ENCODE measurements at places on chromosomes 3 and 15. TPM values are rescaled to one million over a fixed set of nuclear protein-coding genes. Genes with fewer than 3 reads are reported as not detected.

CEP19 gene
- total RNA-seq: 4.4 TPM

GRCh38 chr3:50044976-50045375 is 43.7 kb upstream of the RBM5 start:
- DNase-seq: no peak

MOBP gene
- total RNA-seq: not detected

SUCNR1 gene
- total RNA-seq: under 0.01 TPM

KY gene
- under 0.01 TPM for total RNA-seq

DNA sequence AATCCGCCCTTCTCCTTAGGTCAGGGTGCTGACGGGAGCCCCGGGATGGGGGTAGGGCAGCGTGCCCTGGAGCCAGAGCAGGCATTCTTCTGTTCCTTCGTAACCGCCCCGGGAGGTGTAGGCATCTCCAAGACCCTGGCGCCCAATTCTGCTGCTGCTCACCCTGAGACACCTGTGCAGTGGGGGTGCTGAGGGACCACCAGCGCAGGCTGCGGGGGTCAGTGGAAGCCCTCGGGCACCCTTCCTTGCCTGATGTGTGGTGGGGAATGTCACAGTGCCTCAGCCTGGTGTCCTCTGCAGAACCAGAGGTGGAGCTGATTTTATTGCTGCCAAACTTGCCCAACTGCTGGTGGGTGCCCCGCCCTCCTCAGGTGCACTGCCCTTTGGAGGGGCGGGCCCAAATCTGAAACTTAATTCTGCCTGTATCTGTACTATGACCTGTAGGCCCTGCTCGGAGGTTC is 7.3 kb downstream of the CSK start:
- no peak for DNase-seq

GRCh38 chr15:60386615-60387014 is 11.2 kb downstream of the ANXA2 start:
- no peak for DNase-seq

DNA sequence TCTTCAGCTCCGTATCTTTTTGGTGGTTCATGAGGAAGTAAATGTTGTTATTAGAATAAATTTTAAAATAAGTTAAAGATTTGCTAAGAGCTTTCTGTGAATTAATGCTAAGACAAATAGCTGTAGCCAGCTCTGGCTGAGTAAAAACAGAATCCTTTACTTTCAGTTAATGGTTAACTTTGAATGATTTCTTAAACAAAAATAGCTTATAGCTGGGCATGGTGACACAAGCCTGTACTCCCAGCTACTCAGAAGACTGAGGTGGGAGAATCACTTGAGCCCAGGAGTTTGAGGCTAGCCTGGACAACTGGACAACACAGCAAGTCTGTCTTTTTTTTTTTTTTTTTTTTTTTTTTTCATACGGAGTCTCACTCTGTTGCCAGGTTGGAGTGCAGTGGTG is 25.0 kb downstream of the TCAIM start:
- DNase-seq: no peak

- DNase-seq: peak; percentile 5
Measured at GRCh38 chr3:147318900-147319299, 87.4 kb downstream of the ZIC4 start.

SCG5 gene
- 46.2 TPM for total RNA-seq

- DNase-seq: no peak
Measured at GRCh38 chr15:92124657-92125010, 269.0 kb upstream of the ST8SIA2 start.

GPR15 gene
- total RNA-seq: not detected

DNA sequence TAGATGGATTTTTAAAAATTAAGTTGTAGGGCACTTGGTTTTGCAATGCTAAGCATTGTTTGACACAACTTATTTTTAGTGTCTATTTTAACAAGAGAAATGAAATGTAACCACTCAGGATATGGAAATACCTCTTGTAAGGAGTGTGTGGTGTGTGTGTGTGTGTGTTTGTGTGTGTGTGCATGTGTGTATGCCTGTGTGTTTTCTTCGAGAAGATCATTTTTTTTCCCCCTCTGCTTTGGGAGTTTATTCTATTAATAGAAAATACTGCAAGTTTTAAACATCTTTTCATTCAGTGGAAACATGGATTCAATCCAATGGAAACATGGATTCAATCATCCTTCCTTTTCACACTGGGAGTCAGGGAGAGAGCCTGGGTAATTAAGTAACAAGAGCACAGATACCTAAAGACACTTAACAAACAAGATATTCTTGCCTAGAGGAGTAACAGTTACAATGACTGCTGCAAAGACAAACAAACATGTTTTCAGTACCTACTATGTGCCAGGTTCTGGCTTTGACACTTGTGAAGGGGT is 567.2 kb upstream of the TBL1XR1 start:
- peak; percentile 60 for DNase-seq

GRCh38 chr15:90545095-90545494 is 15.4 kb downstream of the CRTC3 start:
- no peak for DNase-seq

- no peak for DNase-seq
Measured at GRCh38 chr15:74442063-74442462, 8.3 kb upstream of the SEMA7A start.

DNA sequence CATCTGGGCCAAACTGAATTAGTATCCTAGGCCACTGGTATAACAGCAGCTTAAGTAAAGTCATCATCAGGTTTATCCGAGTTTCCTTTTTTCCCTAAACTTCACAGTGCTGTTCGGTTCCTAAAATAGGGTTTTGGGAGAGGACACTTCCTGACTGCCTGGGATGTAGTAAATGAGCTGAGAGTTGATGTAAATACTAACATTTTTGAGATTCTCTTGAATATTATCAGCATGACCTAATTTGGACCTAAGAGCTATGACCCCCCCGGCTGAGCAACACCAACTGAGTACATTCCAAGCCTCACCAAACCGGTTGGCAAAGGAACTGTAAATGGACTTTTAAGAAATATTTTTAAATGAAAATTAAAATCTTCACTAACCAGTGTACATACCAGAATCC is 78.8 kb downstream of the IL5RA start:
- DNase-seq: peak; percentile 3

PRR20G gene
- not detected for total RNA-seq

DNA sequence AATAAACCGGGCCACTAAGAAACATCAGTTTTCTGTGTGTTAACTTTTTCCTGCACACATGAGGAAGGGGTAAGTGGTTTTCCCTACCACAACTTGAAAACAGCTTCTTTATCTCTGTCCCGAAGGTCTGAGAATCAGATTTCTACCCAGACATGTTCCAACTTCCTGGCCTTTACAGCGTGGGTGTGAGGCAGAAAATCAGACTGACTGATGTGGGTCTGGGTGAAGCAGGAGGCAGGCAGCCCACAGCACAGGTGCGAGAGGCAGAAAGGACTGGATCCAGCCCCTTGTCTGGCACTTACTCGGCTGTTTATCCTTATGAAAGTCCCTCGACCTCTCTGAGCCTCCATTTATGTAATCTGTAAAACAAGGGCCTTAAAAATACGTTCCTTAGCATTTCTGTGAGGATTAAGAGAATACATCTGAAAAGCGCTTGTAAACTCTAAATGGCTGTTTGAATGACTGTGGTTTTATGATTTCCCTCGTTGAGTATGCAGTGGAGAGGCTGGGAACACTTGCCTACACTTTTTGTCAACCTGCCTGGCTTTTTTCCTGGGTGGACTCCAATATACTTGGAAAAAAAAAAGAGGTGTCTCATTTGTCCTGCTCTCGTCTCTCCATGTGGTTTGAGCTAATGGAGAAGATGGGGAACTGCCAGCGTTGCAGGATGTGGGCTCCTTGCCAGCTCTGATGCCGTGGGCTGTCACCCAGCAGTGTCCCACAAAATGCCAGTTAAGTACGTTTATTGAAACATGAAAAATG is 3.1 kb downstream of the AGBL1 start:
- DNase-seq: peak; percentile 62

CD200R1L gene
- not detected for total RNA-seq

- peak; percentile 80 for DNase-seq
Measured at GRCh38 chr15:49439678-49440395, 16.8 kb downstream of the FGF7 start.

CDC25A gene
- total RNA-seq: 1.0 TPM

- peak; percentile 63 for DNase-seq
Measured at GRCh38 chr3:131591394-131592014, 88.7 kb upstream of the MRPL3 start.

LIPC gene
- 4.0 TPM for total RNA-seq

LSMEM2 gene
- not detected for total RNA-seq

DNA sequence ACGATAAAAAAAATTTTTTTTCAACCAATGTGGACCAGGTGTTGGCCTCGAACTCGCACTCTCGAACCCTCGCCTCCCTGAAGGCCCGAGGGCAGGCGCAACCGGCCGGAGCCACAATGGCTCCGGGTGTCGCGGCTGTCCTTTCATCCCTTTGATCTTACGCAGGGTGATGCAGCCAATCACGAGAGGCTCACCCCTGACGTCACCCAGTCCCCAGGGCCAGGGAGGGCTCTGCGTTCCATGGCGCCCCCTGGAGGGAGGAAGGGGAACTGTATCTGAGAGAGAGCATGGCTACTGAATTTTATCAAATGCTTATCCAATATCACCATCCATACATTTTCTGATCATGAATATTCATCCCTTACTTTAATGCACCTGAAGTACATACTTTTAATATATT is 15.4 kb upstream of the GMNC start:
- no peak for DNase-seq

DNA sequence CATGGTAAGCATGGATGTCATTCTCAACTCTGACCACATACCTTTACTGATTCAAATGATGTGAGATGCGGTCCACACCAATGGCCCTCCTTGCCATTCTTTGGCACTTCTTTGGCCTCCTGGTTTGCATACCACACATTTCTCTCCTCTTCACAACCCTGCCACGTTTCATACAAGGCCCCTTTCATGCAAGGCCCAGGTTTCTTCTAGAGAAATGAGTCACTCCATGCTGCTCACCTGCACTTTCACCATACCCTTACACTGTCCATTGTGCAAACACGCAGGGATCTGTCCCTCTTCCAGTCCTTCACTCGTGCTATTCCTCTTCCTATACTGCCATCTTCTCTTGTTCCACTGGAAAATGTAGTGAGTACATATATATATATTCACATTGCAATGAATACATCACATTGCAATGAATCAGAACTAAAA is 24.4 kb upstream of the SLC24A5 start:
- no peak for DNase-seq

- DNase-seq: peak; percentile 85
Measured at GRCh38 chr3:61783993-61784718, 222.8 kb downstream of the PTPRG start.

- DNase-seq: peak; percentile 2
Measured at GRCh38 chr3:40237889-40238571, 71.5 kb upstream of the EIF1B start.

GRCh38 chr15:71385457-71385856 is 270.2 kb downstream of the THSD4 start:
- no peak for DNase-seq

All from fibroblast of lung (primary cell).